HFF-Myc (cell line): ENCODE measurements at places on chromosomes 1 and 21.

- no peak for DNase-seq
These were observed 21.4 kb downstream of the AIM2 start for GRCh38 chr1:159055181-159055641.

DNA sequence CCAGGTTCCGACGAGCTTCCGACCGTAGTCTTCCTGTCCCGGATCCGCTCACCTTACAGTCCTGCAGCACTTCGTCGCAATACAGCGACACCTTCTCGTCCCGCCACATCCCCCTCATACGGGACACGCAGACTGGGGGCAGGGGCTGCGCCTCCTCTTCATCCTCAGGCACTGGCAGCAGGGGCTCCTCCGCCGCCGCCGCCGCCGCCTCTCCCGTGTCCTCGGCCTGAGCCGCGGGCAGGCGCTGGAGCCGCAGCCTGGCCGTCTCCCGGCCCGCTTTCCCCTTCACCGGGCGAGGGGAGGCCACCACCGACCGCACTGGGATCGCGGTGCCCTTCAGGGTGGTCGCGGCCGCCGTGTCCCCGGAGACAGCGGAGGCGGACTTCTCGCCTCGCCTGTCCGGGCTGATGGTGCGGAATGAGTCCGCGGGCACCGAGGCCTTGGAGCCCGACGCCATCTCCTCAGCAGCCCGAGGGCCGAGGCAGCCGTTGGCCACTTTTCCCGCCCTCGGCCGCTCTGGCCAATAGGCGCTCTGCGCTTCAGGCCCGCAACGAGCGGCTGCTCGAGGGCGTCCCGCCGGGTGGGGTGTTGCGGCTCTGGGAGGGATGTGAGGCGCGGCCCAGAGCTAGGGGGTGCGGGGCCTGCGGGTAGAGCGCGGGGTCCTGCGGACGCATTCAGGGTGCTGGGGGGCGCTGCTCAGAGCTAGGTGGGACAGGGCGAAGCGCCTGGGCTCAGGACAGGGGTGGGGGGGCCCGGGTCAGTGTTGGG is at the start of gene SHCBP1L:
SHCBP1L (minus strand) TSS at position 490 of the 768 bp plus-strand sequence; CDS start at position 457, 33 bp downstream.
- DNase-seq: no peak

- no peak for DNase-seq
These were observed 18.3 kb downstream of the KAZN start for GRCh38 chr1:14616632-14617396.

DNA sequence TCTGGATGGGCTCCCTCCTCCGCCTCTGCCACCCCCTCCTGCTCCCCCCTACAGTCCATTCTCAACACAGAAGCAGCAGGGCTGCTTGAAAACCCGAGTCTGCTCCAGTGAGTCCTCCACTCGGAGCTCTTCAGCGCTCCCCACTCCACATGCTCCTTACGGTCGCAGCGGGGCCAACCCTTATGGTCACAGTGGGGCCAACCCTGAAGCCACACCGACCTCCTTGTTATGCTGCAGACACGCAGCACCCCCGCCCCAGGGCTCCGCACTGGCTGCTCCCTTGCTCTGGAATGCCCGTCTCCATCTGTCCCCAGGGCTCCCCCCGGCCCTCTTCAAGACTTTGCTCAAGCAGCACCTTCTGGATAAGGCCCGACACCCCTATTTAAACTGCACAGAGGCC is 22.6 kb downstream of the GPR157 start:
- DNase-seq: no peak

DNA sequence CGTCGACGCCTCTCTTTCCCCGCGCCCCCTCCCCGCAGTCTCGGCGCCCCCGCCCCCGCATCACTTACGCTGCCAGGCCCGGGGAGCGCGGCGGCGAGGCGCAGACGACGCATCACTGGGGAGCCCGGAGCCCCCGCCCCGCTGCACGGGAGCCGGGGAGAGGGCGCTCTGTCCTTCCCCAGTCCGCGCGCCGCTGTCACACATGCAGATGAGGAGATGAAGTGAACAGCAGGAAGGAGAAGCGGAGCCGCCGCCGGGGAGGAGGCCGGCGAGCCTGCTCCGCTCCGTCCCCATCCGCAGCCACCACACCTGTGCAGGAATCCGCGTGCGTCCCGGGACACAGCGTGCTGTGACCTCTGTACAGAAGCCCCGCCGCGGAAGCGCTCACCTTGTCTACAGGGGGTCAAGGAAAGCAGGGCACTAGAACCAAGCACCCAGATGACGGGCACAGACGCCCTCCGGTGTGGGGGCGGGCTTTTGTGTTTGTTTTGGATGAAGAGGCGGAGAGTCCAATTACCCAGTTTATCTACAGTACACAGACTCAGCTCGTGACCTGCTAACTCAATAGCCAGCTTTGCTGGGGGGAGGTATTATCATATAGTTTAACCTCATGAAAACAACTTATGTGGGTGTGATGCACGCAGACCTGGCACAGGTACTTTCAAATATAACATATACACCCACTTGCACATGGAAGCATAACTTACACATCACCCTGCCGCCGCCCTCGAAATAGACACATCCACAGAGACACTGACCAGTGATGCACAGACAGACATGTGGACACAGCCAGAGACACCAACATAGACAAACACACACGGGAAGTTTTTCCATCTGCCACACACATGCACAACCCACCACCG is 12.4 kb downstream of the KLHDC8A start:
- DNase-seq: no peak

- peak; percentile 5 for DNase-seq
These were observed 72.5 kb downstream of the RPS6KC1 start for GRCh38 chr1:213123536-213123935.

DNA sequence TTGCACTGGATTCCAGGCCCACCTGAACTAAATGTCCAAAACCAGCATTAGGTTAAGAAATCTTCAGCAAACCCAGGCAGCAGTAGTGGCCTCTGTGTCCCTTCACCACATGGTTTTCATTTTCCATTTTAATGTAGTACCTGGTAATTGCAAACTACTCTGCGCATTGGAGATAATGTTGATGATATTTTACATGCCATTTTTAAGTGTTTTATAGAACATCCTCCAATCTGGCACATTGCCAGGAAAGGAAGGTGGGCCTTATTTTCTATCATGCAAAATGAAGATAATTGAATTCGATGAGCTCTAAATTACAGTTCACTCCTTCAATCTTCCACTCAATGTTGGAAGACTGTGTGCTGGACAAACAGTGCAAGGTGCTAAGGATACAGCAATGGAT is 89.5 kb downstream of the ZC3H11B start:
- DNase-seq: no peak

- no peak for DNase-seq
These were observed 28.8 kb downstream of the TENT5C start for GRCh38 chr1:117634631-117635030.

GRCh38 chr1:220797553-220797952 is 10.8 kb downstream of the MTARC1 start:
- no peak for DNase-seq

DNA sequence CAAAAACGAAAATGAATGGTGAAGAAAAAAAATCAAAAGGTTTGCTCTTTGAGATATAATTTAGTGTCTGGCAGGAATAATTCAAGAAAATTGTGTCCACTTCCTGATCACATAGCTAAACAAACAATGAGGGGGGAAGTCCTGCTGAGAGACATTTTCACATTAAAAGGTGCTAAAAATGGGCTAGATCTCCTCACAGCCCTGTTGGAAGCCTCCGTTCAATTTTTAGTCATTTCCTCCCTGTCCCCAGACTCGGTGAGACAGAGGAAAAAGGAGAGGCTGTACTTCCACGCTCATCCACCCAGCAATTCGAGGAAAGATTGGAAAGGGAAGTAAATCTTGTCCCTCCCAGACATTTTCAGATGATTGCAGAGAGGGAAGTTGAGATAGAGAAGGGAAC is 103.7 kb downstream of the BARHL2 start:
- DNase-seq: no peak

DNA sequence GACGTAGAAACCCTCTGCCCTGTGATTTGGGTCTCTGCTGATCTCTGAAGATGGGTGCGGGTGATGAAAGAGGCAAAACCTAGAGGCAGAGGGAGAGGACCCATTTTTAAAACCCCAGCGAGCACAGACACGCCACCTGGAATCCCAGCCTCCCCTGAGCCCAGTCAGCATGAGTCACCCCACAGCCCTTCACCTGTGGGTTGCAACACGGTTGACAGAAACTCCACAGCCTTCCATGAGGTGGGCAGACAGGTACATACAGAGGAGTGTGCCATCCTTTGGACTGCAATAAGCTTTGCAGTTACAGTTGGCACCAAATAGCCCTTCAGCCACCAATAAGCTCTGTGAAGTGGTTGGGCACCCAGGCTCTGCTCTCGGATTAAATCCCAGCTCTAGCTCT is 2.1 kb upstream of the GRHL3 start:
- no peak for DNase-seq

DNA sequence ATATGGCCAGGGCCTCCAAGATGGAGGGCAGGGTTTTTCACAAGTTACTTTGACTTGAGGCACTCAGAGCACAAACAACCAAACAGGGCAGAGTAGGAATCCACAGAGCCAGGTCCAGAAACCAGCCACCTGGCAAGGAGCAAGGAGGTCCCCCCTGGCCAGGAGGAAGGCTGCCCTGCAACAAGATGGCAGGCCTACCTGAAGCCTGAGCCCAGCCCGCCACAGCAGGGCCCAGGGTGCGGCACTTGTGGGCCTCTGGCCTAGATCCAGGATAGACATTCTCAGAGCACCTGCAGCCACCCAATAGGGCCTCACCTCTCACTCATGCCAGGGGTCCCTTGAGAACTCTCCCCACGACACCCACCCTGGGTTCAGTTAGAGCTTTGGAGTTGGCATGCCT is 11.5 kb downstream of the SH3BGRL3 start:
- DNase-seq: no peak

DNA sequence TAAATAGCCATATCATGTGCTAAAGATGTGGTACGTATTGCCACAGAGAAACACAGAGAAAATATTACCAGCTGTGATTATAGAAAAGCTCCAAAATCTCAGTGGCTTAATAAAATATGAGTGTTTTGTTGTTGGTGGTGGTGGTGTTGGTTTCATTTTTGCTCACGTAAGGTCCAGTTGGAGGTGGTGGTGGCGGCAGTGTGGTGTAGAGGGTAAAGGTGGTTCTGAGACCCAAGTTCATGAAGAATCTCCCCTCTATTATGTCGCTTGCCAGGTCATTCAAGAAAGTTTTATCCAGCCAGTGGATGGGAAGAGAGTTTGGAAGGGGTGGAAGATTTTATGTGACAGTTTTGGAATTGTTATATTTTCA is 217.6 kb upstream of the SAMSN1 start:
- DNase-seq: no peak

DNA sequence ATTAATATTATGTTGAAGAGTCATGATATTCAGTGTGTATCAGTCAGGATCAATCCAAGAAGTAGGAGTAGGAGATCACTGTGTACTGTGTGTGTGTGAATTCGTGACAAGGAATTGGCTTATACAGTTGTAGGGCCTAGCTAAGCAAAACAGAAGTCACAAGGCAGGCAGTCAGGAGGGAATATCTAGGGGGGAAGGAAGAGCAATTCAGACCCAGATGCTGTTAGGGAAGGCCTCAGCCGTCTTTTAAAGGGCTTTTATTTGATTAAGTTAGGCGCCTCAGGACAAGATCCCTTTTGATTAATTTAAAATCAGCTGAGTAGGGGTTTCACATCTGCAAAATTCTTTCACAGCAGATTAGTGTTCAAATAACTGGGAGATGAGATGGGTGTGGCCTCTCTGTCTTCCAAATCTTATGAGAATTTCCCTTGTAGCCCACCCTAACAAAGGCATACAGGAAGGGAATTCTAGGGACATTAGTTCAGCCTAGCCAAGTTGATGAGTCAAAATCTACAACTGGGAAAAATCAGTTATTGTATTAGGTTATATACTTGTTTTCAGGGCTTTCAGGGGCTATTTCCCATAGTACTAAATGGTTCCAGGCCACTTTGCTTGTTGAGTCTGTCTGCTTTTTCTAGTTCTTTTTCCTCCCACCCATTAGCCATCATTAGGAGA is 47.4 kb downstream of the ALG6 start:
- no peak for DNase-seq

- no peak for DNase-seq
These were observed 63.0 kb downstream of the RABGAP1L start for GRCh38 chr1:174222166-174222949.

DNA sequence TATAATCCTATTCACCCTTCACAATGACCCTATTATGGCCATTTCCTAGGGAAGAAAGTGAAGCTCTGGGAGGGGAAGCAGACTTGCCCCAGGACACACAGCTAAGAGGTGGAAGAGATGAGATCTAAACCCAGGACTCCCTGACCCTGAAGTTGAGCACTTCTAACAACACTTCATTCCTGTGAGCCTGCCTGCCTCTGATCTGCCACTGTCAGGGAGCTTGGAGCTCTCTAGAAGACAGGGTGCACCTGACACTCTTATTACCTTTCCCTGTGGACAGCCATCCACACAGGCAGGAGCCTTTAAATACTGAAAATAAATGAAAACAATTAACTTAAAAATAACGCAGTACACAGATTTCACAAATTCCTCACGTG is 599 bp downstream of the MKNK1 start:
- no peak for DNase-seq

DNA sequence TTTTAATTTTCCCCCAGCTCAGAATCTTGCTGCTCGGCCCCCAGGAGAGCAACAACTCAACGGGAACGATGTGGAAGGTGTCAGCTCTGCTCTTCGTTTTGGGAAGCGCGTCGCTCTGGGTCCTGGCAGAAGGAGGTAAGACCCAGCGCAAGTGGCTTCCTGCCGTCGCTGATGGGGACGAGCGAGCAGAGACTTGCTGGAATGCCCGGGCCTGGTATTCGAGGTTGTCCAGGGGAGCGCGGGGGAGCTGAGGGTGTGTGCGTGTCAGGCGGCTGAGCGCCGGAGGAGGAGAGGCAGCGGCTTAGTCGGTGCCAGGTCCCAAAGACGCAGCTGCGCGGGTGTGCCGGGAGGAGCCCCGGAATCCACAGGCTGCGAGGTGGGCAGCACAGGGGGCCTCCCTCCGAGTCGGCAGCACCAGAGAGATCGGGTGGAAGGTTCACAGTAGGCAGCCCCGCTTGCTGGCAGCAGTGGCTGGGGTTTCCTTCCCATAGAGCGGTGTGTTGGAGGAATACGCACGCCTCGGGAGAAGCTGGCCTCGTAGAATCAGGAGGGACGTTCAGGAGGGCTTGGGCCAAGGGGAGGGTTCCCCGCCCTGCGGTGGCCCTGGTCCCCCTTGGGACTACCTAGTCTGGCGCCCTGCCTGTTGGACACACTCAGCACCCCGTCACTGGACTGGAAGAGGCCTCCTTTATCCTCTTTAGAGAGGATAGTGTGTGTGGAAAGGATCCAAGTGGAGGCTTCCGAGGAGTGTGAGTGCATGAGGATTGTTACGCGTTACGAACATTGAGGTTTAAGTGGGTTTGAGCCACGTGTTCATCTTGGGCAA is 547 bp downstream of the PDPN start:
- DNase-seq: no peak

DNA sequence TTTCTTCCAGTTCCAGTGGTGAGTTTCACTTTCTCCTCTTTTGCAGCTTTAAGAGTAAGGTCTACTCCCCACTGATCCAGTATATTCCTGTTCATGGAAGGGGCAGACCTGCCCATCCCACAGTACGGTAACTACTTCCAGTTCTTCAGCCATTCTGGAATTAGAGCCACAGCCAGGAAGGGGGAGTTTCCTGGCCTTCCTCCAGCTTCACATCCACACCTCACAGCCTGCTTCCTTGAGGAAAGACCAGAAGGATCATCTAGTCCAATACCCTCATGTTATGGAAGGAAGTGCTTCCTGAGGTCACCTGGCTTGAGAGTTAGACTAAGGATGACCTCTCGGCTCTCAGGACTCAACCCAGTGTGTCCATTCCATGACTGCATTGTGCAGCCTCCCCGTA is 597.8 kb downstream of the KIF26B start:
- DNase-seq: peak; percentile 22

- no peak for DNase-seq
These were observed 177.1 kb upstream of the RRP15 start for GRCh38 chr1:218108034-218108433.

GRCh38 chr1:212667223-212668139 is 32.2 kb downstream of the BATF3 start:
- peak; percentile 93 for DNase-seq

GRCh38 chr1:221630236-221630635 is 111.7 kb downstream of the DUSP10 start:
- no peak for DNase-seq
